ENCODE measurements at places on chromosomes 11 and 22. TPM values are rescaled to one million over a fixed set of nuclear protein-coding genes. Genes with fewer than 3 reads are reported as not detected.

The PRDM11 gene
- 8.5 TPM for total RNA-seq

The PDXP gene
- total RNA-seq, result 9.8 TPM

The PKNOX2 gene
- total RNA-seq, result not detected

The MMP11 gene
- total RNA-seq, result 0.79 TPM

The HPX gene
- total RNA-seq, result 0.83 TPM

Data from CD4-positive, alpha-beta memory T cell (primary cell).